CD4-positive, alpha-beta T cell treated with Interferon alpha-2 for 1 hour (primary cell): ENCODE measurements at places on chromosomes 7 and 10.

DNA sequence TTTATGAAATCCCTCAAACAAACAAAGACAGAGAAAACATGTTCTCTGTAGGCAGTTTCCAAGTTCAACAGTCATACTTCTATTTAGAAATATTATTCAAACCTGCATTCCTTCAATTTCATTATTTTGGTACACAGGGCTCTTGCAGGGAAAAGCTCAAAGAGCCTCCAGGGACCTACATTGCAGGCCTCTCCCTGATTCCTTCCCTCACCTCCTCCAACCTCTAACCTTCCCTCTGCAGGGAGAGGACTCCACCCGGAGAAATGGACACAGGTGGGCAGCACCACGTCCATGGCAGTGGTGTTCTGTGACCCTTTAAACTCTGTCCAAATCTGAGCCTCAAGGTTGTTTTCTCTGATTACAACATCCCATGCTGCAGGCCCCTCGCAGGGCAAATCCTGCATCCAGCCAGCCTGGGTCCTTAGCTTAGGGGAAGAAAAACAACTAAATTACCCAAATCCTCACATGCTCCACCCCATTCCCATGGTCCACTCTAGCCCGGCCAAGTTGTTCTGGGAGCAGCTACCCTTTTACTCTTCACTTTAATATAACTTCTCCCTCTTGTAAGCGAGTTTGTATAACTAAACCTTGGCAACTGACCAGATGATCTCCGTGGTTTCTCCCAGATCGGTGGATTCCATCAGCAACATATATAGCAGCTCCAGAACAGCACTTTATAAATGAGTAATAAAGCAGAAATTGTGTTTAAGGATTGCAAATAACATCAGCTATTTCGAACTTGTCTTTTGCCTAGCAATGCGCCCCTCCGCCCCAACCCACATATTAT is 129.8 kb downstream of the CUBN start:
- no peak for DNase-seq

DNA sequence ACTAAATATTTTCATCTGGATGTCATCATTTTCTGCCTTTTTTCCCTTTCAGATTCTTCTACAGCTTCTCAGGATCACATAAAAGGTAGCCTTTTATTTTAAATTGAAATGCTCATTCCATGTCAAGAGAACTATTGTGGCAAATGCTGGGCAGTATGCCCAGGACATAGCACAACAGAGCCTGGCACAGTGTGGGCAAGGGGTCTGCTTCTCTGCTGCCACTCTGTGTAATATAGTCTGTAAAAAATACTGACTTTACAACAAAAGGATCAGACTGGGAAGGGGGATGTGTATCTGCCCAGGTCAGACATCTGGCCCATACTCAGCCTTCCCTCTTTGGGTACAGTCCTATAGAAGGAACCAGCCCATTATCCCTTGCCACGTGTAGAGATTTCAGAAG is 62.7 kb downstream of the CUZD1 start:
- DNase-seq: no peak

- no peak for DNase-seq
These were observed 75.2 kb downstream of the MICALL2 start for GRCh38 chr7:1384113-1384415.

- DNase-seq: peak; percentile 19
These were observed 32.5 kb upstream of the KNDC1 start for GRCh38 chr10:133127291-133128125.

GRCh38 chr10:32393911-32394310 is 47.0 kb upstream of the EPC1 start:
- DNase-seq: no peak

DNA sequence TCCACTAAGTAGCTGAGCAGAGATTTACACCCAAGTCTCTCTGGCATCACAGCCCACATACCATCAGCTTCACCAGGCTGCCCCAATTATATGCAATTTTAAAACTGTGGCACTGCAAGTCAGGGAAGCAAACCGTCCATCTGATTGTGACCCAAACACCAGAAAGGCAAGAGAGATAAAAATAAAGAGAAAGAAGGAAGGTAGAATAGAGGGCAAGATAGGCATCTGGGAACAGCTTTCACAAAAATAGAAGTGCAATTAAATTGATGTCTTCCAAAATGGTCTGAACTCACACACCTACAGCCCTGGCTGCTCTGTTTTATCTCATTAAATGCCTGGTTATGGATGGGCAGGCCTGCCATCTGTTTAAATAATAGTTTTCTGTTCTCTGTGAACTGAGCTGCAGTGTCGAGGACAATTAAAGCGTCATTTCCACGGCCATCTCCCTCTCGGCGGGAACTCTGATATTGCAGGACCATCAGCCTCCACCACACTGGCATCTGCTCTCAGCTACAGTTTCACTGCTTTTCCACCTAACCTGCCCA is 509.1 kb downstream of the INHBA start:
- no peak for DNase-seq

GRCh38 chr10:124378881-124379471 is 39.7 kb downstream of the OAT start:
- DNase-seq: no peak

DNA sequence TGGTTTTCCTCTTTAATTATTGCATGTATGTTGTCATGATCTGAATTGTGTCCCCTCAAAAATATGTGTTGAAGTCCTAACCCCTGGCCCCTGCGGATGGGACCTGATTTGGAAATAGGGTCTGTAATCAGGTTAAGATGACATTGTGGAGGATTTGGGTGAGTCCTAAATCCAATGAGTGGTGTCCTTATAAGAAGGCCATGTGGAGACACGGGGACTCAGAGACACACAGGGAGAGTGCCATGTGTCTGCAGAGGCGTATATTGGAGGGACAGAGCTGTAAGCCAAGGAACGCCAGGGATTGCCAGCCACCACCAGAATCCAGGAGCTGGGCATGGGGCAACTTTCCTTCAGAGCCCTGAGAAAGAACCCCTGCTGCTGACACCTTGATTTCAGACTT is 171.9 kb downstream of the CREB5 start:
- DNase-seq: no peak

GRCh38 chr7:73351447-73352167 is 23.6 kb downstream of the FKBP6 start:
- DNase-seq: no peak

DNA sequence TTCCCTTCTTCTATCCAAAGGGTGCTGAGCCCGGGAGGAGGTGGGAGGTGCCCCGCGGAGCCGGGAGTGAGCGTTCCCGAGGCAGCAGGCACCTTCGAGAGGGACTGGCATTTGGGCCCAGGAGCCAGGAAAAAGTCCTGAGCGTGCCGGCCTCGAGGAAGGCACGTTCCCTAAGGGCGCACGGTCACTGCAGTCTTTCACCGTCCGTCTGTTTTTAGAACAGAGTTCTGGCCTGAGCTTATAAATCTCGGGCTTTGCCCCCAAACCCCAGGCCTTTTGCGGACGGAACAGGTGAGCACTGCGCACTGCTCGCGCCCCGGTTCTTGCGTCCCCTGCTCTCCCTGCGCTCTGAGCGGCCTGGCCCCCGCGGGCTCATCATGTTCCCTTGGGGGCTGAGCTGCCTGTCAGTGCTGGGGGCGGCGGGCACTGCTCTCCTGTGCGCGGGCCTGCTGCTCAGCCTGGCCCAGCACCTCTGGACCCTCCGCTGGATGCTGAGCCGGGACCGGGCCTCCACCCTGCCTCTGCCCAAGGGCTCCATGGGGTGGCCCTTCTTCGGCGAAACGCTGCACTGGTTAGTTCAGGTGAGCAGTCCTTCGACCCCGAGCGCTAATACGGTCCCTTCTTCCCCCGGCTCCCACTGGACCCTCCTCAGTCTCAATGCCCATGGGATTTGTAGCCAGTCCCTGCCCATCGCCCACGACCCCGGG is 442 bp downstream of the CYP26C1 start:
- DNase-seq: no peak

DNA sequence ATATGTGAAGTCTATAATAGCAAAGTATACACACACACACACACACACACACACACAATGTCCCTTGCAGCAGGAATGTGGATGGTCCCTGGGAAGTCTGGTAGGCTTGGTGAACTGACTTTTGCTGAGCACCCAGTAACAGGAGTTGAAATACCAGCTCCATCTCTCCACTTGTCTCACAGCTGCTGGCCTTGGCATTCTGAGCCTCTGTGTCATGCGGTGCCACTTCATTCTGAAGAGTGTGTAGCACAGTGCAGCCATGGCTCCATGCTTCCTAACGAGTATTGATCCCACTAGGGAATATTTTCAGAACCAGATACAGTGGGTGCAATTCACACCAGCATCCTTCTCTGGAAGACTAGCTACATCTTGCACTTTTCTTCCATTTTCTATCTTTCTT is 192.4 kb downstream of the ADARB2 start:
- no peak for DNase-seq

- no peak for DNase-seq
These were observed 174.5 kb upstream of the PPP2R2D start for GRCh38 chr10:131726076-131726880.

- no peak for DNase-seq
These were observed 22.5 kb downstream of the ELAPOR2 start for GRCh38 chr7:87036985-87037384.

DNA sequence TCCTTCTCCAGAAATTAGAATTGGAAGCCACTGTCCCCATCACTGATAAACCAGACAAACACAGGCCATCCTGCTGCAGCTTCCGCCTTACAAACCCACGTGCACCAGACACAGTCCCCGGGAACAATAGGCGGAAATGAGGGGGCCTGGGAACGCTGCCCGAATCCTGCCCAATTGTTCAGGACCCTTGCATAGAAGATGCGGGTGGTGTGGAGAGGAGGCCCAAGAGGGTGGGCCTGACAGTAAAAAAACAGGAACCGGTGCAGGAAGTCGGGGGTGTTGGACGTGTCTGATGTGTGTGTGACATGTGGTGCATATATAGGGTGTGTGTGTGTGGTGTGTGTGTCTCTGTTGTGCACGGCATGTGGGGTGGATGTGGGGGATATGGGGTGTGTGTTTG is 26.5 kb upstream of the CHST15 start:
- DNase-seq: peak; percentile 15

GRCh38 chr10:63042256-63042655 is 90.9 kb upstream of the NRBF2 start:
- DNase-seq: no peak

DNA sequence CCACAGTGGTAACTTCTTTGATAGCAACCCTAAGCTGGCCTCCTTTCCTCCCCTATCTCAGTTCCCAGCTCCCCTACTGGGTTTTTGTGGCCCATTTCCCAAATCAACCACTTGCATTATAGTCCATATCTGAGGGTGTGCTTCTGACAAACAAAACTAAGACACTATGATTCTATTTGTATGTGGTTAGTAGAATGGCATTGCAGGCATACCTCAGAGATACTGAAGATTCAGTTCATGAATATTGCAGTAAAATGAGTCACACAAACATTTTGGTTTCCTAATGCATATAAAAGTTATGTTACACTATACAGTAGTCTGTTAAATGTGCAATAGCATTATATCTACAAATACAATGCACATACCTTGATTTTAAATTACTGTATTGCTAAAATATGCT is 15.4 kb upstream of the TMEM243 start:
- DNase-seq: no peak

GRCh38 chr10:74898201-74898976 is 72.0 kb downstream of the KAT6B start:
- DNase-seq: peak; percentile 25

DNA sequence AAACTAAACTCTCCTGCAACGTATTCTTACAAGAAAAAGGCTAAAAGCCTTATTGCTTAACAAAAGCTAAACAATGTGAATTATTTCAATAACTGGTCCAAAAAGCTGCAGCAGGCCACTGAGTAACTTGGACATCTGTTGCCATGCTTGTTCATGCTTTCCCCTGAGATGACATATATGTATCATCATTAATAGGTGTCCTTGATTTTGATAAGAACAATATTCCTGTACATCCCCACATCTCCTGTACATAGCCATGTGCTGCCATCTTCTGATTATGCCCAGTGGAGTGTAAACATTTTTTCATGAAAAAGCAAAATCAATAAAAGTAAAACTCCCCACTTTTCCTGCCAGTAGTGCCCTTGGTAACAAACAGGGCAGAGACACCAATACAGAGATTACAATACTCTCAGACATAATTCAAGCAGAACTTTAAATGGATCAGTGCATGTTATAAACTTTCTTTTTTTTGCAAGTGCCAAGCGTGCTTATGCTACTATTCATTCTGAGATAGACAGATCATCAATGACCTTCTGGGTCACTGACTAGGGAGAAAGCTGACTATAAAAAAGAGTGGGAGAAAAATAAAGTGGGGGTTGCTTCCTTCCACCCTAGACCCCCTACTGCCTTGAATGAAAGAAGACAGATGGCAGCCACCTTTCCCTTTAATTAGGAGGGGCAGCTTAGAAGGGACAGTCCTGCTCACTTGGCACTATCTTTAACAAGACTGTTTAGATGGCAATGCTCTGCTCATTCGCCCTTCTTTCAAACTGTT is 205.5 kb upstream of the KLF14 start:
- no peak for DNase-seq

DNA sequence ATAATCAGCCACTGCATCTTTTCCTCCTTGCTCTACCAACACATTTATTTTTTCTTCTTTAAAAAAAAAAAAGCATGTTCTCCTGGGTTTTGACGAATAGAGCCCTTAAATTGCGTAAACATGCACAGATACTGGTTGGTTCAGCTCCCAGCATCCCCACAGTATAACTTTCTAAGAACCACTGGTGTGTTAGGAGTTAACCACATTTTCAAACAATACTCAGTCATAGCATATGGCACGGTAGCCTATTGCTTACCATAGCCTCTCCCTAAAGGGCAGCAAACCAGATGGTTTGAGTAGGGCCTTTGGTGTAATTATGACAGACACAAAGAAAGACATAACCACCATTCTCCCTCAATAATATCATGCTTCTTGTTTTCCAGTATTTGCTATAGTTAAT is 145.0 kb downstream of the LRRC4 start:
- no peak for DNase-seq

GRCh38 chr7:135164357-135165061 is 6.0 kb downstream of the CYREN start:
- DNase-seq: no peak

- no peak for DNase-seq
These were observed 39.7 kb upstream of the ENO4 start for GRCh38 chr10:116809483-116810119.

GRCh38 chr10:44931621-44932516 is 20.7 kb downstream of the TMEM72 start:
- DNase-seq: no peak

- no peak for DNase-seq
These were observed 40.8 kb upstream of the CTBP2 start for GRCh38 chr10:125201108-125201524.

- DNase-seq: no peak
These were observed 4.0 kb upstream of the BAIAP2L1 start for GRCh38 chr7:98404840-98405239.
